ENCODE measurements at places on chromosomes 4 and X.

GRCh38 chr4:168240821-168241220, 77.7 kb downstream of the DDX60 start:
- DNase-seq: no peak

- no peak for DNase-seq
Measured at GRCh38 chr4:47838445-47838844, 578 bp upstream of the CORIN start.

- DNase-seq: no peak
Measured at GRCh38 chr4:70706044-70706461, 15.7 kb upstream of the RUFY3 start.

DNA sequence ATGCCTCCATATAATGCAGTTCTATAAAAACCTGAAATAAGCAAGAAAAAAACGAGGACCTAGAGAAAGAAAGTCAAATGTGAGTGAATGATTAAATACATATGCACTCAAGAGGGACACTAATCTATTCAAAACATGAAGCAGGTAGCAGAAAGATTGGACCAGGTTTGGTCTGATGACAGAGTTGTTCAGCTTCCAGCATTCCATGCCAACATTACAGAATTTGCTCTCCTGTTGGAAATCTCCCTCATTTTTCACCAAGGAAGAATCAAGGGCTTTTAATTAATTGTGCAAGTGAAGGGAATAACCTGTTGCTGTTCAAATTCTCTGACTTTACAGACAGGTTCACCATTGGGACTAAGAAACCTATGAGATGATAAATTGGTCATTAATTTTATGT, 379.0 kb upstream of the RASGEF1B start:
- DNase-seq: no peak

- no peak for DNase-seq
Measured at GRCh38 chr4:147822128-147822527, 90.2 kb downstream of the ARHGAP10 start.

- DNase-seq: no peak
Measured at GRCh38 chr4:114384629-114385028, 214.0 kb upstream of the UGT8 start.

- no peak for DNase-seq
Measured at GRCh38 chr4:16207409-16207808, 18.9 kb downstream of the TAPT1 start.

DNA sequence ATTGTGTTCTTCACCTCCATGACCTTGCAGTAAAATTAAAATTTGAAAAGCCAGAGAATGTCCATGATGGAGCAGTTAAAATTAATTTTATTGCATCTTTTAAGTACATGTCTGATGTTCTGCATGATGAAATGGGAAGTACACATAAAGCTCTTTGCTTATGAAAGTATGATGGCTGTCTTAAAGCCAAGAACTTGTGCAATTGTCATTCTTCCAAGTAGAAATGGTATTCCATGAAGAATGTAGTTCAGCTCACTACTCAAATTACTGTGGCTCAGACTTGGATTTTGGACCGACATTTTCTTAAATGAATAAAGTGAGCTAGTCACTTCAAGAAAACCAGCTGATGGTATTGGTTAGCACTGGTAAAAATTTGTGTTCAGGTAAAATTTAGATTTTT, 161.7 kb upstream of the CXCL13 start:
- no peak for DNase-seq

- DNase-seq: no peak
Measured at GRCh38 chrX:45799576-45799975, 598.9 kb upstream of the DIPK2B start.

GRCh38 chrX:92213786-92214185, 434.6 kb downstream of the PCDH11X start:
- no peak for DNase-seq

DNA sequence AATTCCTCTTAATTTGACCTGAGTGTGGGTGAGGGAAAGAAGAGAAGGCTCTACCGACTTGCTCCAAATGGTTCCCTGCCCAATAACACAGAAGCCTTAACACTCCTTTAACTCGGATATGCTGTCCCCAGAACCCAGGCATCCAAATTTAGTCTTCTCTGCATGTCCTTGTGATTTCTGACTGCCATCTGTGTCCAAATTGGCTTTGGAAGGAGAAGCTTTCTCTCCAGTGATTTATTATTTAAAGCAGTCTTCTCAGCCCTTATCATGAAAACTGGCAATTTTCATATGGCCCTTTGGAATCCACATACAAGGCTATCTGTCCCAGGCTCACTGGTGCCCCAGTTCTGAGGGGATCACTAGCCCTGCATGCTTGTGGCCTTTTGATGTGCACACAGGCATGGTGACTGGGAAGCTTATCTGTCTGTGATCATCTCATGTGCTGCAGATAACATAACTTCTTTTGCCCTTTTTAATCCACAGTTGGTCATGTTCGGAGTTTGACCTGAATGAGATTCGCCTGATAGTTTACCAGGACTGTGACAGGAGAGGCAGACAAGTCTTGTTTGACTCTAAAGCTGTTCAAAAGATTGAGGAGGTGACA, 56.7 kb downstream of the FNIP2 start:
- no peak for DNase-seq

GRCh38 chr4:8308856-8309771, 39.6 kb downstream of the HTRA3 start:
- DNase-seq: no peak

DNA sequence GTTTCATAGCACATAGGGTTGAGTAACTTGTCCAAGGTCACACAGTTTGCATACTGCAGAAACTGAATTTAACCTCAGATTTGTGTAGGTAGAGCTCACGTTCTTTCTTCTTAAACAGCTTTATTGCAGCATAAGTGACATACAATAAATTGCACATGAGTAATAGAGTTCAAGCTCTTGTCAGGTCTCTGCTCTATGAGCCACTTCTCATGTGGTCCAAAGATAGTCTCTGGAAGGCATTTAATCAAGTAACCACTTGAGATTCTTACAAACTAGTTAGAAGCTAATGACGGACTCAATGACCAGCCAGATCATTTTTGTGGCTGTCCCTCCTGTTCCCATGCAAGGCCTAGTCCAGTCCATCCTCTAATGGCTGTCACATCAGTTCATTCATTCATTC, 68.9 kb downstream of the MAOB start:
- no peak for DNase-seq

GRCh38 chr4:139279760-139280620, at the start of gene MGARP:
Gene MGARP (minus strand): TSS chr4:139280225. CDS start chr4:139280158, 67 bp downstream.
- DNase-seq: no peak

- DNase-seq: peak; percentile 46
Measured at GRCh38 chr4:173370130-173370476, 651 bp upstream of the SAP30 start.

DNA sequence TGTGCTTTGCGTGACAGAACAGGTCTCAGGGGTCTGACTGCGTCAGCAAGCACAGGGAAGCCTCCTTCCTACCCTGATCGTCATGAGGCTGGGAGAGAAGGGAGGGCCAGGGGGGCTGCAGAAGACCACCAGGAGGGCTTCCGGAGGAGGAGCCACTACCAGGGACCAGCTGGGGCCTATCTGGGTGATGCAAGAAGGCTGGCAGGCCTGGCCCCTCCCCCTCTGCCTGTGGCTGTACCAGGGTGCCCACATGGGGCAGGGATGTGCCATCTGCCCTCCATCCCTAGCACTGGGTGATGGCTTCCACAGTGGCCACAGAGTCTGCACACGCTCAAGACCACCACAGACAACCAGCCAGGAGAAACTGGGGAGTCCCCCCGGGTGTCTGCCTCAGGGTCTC, 116.4 kb upstream of the NKX1-1 start:
- no peak for DNase-seq

- no peak for DNase-seq
Measured at GRCh38 chr4:40462326-40462725, 127.2 kb downstream of the CHRNA9 start.

DNA sequence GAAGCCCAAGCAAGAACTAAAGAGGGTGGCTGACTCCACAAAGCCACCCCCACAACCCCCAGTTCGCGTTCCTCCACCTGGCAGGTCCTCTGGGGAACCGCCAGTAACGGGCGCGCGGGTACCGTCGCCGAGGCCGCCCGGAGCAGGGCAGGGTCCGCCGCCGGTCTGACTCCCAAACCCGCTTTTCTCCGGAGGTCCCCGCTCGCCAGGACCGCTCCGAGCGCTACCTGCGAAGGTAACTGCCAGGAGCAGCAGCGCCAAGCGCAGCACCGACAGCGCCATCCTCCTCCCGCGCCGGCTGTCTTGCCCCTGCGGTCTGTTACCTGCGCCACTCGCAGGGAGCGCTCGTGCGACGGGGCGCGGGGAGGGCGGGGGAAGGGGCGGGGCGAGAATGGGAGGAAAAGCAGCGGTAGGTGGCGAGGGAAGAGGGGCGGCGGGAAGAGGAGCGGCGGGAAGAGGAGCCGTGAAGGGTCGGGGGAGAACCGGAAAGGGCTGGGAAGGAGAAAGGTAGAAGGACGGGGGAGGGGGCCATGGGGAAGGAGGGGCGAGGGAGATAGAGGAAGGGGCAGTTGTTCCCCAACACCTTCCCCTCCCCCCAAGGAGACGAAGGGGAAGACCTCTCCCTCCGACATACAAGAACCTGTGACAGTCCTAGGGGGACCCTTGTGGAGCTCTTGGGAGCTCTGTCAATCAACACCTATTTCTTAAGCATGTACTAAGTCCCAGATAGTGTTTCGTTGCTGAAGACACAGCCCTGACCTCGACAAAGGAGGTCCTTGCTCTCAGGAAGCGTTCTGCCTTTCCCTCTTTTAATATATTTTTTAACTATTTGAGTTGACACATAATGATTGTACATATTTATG, at the start of gene SPINK2:
Gene SPINK2, minus strand, starts transcription at position 321 of the 863 bp plus-strand sequence. Its CDS starts 39 bp downstream, at position 282.
- peak; percentile 36 for DNase-seq

GRCh38 chr4:13102092-13102742, 381.9 kb downstream of the RAB28 start:
- DNase-seq: no peak

DNA sequence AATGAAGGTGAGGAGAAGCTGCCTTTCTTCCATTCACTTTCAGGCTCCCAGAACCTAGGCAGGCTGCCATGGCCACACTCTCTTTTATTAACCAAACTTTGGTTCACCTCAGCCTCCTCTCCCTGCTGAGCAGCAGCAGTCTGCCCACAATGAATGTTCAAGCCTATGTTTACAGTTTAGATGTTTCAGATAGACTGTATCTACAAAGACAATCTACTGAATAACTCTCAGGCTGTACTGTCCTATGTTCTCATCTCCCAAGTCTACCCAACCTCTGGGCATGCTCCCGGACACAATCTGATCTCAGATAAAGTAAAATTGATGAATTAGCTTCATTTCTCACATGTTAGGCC, 59.2 kb upstream of the TMEM164 start:
- DNase-seq: no peak

DNA sequence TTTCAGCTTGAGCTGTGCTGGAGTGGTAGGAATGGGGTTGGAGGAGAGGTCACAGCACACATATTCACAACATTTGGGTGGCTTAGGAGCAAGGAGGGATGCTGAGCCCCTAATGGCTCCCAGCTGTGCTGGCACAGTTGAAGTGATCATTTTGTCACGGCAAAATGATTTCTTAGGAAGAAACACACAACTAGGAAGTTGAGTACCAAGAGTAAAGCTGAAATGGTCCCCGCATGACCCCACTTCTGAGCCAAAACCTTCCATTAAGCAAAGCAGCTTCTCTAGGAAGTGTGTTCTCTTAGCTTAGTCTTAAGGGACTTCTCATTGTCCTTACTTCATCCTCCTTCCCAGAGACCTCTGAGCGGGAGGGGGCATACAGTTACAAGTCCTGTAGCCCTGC, 12.6 kb downstream of the CAPN6 start:
- DNase-seq: no peak

- no peak for DNase-seq
Measured at GRCh38 chr4:5957076-5957475, 61.2 kb downstream of the C4orf50 start.

GRCh38 chrX:127259742-127260141, 440.2 kb downstream of the PRR32 start:
- no peak for DNase-seq

GRCh38 chr4:120682981-120683380, 239.5 kb downstream of the PRDM5 start:
- DNase-seq: no peak

GRCh38 chr4:6909970-6910339, 329 bp downstream of the TBC1D14 start:
- no peak for DNase-seq

Measured in stimulated activated CD4-positive, alpha-beta T cell treated with anti-CD3 and anti-CD28 coated beads, Interleukin-12 subunit alpha, Interleukin-12 subunit beta, amount 100 ng/mL, for 48 hours (primary cell).